ENCODE measurements at places on chromosomes 2 and 18.

DNA sequence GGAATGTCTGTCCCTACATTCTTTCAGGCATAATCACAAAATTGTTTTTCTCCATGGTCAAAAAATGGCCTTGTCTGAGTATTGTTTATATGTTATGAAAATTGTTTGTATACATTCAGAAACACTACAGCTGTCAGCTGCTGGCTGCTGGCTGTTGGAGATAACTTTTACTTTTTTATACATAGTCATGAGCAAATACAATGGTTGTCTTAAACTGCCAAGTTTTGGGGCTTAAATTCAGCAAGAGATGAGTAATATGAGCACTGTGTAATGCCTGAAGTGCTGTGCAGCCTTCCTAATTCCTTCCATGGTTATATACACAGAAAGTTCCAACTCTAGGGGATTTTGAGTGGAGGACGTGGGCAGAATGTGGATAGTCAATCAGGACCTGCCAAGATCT, 168.9 kb upstream of the RMP24 start:
- no peak for DNase-seq

GRCh38 chr18:4035521-4035920, 419.6 kb downstream of the DLGAP1 start:
- no peak for DNase-seq

GRCh38 chr2:106122157-106122556, 71.9 kb downstream of the UXS1 start:
- no peak for DNase-seq

DNA sequence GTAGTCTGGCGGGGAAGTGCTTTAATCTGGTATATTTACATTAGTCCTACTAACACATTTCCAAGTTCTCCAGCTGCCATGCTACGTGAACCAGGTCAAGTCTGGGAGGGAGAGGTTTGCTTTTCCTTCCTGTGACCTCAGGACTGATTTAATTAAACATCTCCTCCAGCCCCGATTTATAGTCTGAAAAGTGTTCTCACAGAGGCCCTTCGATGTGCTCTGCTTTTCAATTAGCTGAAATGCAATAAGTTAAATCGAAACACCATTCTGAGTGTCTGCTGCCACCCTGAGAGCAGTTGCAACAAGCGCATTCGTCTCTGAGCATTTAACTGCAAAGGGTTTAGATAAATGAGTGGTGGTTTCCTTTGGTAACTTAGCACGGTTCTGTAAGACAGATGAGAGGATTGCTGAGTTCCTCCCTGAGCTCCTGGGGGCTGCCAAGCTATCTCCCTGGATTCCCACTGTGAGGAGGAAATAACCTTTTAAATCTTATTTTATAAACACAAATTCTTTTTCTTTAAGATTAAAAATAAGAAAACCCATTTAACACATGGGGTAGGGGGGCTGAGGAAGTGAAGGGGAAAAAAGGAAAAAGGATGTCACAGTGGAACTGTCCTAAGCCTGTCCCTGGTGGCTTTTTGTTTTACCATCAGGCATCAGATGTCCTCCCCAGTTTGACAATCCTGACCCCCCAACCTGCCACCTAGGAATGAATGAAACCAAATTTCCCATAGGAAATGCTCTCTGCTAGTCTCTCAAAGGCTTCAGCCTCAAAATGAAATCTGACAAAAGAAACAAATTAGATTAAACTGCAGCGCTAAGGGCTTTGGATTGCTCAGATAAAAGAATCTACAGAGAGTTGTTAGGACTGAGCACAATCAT, 56.5 kb upstream of the CREB1 start:
- DNase-seq: no peak

DNA sequence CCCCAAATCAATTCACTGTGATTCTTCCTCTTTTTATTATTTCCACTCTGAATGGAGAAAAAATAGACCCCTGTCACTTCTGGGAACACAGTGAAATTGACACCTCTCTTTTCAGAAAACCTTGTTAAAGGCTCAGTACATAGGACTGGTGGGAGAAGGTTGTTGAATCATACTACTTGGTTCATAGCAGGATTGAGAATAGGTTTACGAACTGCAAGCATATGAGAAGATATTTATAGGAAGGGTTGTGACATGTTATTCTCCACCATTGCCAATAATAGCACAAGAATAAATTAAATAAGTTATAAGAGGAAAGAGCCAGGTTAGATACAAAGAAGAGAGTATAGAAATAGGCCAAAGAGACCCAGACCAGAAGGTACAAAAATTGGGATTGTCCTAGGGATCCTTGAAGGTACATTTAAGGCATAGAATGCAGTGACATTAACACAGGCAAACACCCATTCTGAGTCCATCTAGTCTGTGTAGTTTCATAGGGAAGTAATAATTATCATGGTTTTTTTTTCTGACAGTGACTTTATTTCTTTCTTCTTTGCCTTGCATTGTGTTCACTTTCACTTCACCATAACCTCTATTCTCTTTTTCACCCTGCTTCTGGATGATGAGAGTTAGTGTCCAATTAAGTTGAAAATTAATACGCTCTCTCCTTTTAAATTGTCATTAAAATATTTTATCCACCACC, 21.8 kb upstream of the SERPINE2 start:
- DNase-seq: no peak

- DNase-seq: no peak
These were observed 621.9 kb downstream of the XIRP2 start for GRCh38 chr2:167510071-167510759.

- no peak for DNase-seq
These were observed 52.1 kb downstream of the SMCHD1 start for GRCh38 chr18:2707551-2708168.

DNA sequence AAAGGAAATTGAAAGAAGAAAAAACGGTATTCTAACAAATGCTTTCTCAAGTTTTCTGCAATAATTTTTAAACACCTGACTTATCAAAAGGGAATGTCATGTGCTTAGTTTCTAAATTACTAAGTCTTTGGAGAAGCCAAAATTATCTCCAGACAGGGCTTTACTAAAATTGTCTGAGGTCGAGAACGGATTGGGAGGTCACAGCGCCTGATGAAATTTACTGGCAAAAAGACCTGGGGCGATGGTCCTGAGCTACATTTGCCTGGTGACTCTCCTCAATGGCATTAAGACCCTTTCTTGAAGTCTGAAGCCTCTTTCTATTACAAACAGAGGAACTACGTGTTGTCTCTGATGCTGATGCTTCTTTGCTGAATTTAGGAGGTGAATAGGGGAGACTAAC, 291.8 kb upstream of the SESTD1 start:
- no peak for DNase-seq

Data from activated naive CD4-positive, alpha-beta T cell (primary cell).